ENCODE measurements at places on chromosomes 6 and 20.

GRCh38 chr6:98486057-98486456, 348.3 kb upstream of the POU3F2 start:
- DNase-seq, result no peak

- no peak for DNase-seq
These were observed 155.6 kb downstream of the DTNBP1 start for GRCh38 chr6:15507221-15507620.

DNA sequence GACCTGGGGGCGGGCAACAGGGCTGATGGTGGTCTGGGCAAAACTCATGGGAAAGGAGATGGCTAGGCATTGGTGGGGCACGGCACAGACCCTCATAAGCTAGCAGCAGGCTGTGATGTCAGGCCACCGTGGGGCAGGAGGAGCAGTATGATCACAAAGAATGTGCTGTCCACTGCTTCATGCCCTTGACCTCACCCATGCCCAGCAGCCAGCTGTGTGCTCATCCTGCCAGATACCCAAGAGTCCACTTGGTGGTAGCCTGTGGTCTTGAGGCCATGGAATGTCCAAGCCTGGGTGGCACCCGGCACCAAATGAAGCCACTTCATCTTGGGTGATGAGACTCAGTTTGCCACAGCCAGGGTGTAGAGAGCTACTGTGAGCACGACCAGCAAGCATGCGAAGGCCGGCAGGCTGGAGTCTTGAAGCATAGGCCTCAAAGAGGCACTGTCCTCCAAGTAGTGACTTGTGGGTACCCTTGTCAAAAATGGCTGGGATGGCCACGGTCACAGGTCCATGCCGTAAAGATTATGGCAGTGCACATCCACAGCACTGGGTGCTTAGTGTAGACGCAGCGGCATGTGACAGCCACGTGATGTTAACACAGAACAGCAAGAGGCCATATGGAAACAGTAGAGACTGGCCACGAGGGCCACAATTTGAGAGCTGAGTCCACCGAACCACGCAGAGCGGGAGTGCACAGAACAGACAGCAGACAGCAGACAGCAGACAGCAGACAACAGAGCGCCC, 19.0 kb downstream of the PLAGL2 start:
- DNase-seq, result no peak

DNA sequence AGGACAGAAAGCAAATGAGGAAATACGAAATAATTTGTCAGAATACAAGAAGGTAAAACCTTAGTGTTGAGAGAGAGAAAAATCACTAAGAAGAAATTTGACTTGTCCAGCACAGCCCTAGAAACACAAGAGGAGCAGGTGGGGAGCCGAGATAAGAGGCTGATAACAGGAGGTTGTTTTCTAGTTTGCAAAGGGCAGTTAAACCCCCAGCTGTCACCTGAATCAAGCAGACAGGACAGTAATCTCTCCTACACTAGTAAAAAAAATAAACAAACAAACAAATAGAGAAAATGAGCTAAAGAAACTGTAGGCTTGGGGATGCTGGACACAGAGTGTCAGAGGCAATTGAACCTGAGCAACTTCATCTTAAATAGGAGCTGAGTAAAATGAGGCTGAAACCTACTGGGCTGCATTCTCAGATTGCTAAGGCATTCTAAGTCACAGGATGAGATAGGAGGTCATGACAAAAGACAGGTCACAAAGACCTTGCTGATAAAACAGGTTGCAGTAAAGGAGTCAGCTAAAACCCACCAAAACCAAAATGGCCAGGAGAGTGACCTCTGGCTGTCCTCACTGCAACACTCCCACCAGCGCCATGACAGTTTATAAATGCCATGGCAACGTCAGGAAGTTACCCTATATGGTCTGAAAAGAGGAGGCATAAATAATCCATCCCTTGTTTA, 40.4 kb downstream of the FAM184A start:
- no peak for DNase-seq

DNA sequence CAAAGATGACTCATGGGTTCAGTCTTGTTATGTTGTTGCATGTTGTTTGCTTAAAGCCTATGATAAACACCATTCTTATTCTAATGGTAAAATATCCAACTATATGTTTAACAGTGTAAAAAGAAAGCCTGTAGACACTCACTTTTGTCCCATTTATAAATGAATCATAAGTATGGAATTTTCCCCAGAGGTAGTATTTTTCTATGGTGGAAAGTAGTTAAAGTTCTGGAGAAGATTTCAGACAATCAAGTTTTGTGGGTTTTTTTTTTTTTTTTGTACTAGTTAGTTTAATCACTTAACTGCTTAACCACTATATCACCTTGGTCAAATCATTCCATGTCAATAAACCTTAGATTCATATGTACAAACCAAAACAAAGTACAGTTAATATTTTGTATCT, 35.8 kb downstream of the PTCHD4 start:
- no peak for DNase-seq

GRCh38 chr6:109261811-109262210, 120.5 kb downstream of the CD164 start:
- no peak for DNase-seq

GRCh38 chr6:117595099-117595923, 7.0 kb downstream of the GOPC start:
- DNase-seq, result no peak

DNA sequence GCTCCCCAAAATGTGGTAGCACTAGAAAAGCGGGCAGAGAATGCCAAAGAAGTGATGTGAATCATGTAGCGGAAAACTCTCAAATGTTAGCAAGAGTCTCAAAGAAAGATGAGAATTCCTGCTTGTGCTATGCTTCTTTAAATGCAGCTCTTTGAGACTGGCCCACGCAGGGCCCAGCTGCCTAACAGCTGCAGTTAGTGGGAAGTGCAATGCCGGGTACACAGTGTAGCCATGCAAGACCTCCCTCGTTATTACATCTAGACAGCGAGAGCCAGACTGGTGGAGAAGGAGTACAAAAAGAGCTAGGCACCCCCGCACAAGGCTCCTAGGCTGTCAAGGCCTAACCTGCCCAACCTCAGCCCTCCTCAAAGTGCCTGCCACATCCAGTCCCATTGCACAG, 201.7 kb upstream of the PRDM1 start:
- no peak for DNase-seq

DNA sequence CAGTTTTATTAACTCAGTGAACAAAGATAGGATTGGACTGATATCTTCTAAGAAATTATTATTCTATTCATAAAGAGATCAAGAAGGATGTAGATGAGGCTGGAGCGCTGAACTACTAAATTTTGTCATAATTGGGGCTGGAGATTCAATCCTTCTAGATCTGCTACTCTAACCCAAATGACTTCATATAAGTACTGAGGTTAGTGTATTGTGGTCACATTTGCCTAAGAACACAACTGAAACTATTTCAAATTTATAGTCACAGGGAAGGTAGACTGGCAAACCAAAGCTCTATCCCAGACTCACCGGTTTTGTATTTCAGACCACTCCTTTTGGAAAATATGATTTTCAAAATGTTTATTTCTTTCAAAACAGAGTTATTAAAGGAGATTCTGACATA, 96.7 kb downstream of the BMP5 start:
- DNase-seq, result no peak

- peak; percentile 36 for DNase-seq
These were observed 13.4 kb downstream of the GNL1 start for GRCh38 chr6:30542915-30543314.

GRCh38 chr20:57473246-57474048, 51.5 kb downstream of the CTCFL start:
- peak; percentile 12 for DNase-seq

- DNase-seq, result no peak
These were observed 207.8 kb downstream of the BMP2 start for GRCh38 chr20:6975311-6975710.

GRCh38 chr6:1016329-1017302, 295.3 kb upstream of the FOXQ1 start:
- DNase-seq, result no peak

- no peak for DNase-seq
These were observed 25.4 kb downstream of the DIDO1 start for GRCh38 chr20:62900692-62901584.

- DNase-seq, result peak; percentile 52
These were observed 586 bp upstream of the HMGA1 start for GRCh38 chr6:34236131-34236442.

GRCh38 chr6:34147906-34148630, 2.2 kb upstream of the GRM4 start:
- no peak for DNase-seq

DNA sequence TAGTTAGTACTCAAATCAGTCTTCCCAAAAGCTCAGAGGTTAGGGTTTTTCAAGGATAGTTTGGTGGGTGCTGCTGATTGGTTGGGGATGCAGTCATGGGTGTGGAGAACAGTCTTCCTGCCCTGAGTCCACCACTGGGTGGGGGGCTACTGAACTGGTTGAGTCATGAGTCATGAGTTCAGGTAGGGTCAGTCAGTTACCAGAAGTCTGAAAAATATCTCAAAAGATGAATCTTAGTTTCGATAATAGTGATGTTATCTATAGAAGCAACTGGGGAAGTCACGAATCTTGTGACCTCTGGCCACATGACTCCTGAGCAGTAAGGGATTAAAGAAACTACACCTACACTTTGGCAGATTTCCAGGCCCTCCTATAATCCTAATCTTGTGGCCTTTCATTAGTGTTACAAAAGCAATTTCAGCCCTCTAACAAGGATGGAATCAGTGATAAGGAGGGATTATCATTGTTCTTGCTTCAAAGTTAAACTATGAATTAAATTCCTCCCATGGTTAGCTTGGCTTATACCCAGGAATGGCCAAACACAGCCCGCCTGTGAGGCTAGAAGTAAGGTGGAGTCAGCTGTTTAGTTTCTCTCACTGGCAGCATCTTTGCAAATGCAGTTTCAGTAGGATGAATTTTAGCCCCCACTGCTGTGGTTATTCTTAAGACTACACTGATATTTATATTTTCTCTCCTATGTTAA, 33.3 kb upstream of the NKAIN2 start:
- DNase-seq, result peak; percentile 22

DNA sequence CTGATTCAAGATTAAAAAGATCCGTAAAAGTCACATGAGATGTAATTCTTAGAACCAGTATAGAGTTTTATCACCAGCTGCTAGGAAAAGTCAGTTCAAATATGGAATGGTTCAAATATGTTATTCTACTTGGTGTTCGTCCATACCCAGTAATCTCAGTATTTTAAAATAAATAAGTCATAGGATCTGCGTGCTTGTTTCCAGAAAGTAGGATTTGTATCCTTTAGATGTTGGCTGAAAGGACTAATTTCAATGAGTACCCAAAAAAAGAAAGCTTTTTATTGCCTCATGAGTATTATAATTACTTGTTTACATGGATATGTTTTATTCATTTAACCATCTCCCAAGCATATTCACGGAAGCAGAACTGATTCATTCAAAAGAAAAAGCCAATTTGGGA, 12.2 kb downstream of the TPD52L1 start:
- DNase-seq, result no peak

GRCh38 chr6:34511915-34512737, 44.0 kb downstream of the SPDEF start:
- no peak for DNase-seq

DNA sequence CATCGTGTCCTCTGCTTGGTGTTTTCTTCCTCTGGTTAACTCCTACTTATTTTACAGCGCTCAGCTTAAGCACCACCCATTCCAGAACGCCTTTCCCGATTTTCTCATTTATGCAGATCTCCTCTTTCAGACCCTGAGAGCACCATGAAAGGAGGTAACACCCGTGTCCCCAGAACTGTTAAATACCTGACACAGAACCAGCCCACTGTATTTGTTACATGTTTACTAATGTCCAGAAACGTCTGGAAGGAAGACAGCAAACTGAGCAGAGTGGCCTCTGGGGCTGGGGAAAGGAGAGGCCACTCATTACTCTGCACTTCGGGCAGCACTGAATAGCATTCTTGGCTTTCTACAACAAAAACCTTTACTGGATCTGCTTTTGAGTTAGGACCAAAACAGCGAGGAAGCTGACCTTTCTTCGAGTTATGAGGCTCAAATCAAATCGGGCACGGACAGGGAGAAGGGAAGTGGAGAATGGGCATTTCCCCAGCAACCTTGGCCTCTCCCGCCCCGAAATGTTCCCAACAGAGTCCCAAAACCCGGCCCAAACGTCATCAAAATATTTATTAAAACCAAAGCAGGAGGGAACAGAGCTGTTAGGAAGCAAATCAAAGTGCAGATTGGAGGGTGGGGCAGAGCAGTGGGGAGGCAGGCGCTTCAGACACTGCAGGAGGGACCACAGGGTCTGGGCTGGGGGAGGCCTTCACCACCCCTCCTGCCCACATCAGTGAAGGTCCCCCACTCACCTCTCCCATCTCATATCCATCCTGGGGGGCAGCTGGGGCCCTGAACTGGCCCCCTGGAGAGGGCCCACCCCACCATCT, 1.1 kb upstream of the NECAB3 start:
- no peak for DNase-seq
